ENCODE measurements at places on chromosomes 16 and 17.
A peak's percentile ranks its signal among the peaks of the same experiment; 100 is the strongest.

DNA sequence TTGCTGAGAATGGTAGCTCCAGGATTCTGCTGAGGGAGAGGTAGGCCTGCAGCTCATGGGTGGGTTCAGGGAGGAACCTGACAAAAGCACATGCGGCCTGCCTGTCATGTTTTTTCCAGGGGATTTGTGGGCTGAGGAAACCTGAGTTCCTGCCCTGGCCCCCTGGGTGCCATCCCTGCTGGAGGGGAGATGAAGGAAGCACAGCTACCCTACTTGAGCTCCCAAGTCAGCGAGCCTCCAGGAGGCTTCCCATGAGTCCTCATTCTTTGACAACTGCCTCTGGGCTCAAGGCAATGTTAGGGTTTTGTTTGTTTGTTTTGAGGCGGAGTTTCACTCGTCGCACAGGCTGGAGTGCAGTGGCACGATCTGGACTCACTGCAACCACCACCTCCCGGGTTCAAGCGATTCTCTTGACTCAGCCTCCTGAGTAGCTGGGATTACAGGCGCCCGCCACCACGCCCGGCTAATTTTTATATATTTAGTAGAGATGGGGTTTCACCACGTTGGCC, 12.1 kb upstream of the FLYWCH1 start:
- no peak for DNase-seq

GRCh38 chr16:69270395-69270794, 40.8 kb upstream of the VPS4A start:
- no peak for DNase-seq

- no peak for DNase-seq
These were observed 108.3 kb upstream of the ZNF750 start for GRCh38 chr17:82948081-82948511.

- DNase-seq: no peak
These were observed 3.1 kb upstream of the SKAP1 start for GRCh38 chr17:48432820-48433775.

DNA sequence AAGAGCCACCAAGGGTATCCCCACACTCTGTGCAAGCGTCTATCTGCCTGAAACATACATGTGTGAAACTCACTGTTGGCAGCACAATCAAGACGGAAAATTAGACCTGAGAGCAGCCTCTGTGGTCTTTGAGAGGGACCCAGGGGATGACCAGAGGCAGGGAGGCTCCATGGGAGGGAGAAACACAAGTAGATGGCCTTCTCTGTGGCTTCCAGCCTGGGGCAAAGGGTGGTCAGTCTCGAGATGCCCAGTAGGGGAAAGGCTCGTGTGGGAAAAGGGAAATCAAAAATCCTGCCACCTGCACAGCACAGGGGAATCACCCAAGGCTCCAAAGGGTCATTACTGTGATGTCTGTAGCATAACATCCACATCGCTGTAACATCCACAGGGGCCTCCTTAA, 823.3 kb downstream of the KCNJ18 start:
- peak; percentile 75 for DNase-seq

DNA sequence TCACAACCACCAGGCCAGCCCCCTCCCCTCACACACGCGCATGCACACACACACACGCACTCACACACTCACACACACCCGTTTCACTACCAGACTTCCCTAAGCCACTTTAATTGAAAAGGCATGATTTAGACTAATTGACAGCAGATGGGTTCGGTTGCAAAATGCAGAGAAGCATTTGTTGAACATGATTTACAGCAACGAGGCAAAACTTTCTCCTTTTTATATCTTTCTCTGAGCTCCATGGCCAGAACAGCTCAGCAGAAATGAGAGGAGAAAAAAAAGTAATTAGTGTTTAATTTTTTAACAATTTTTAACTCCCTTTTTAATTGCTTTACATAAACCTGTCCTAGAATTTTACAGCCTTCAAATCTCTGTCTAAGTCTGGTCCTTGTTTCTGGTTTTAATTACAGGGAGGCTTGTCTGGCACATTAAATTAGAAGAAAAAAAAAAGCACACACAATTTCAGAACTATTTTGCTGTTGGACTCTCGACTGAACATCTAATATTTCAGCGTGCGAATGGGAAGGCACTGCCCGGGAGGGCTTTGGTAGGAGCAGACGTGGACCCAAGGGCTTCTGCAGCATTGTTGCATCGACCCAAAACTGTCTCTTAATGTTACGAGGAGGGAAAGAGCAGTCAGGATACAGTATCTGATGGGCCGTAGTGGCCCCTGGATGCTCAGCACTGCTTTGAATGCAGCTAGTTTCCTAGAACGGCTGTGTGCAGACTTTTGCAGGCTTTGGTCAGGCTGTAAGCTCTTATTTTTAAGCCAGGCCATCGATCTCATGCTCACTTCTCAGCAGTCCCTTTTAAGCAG, 255.9 kb downstream of the SOX9 start:
- no peak for DNase-seq

DNA sequence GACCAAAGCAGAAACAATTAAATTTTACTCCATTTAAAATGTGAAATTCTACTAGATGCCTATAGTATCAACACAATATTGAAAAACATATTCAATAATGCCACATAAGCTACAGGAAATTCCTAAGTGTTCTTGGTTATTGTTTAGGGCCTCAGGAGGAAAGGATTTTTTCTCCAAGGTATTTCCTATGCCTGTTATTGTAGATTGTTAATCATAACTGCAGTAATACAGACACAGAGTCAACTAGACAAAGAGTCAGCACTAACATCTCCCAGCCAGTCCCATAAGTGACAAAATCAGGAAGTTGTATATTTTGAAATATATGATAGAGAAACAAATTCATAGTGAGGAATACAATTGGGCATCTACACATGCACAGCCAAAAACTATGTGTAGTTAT, 782.7 kb upstream of the KIF2B start:
- DNase-seq: no peak

DNA sequence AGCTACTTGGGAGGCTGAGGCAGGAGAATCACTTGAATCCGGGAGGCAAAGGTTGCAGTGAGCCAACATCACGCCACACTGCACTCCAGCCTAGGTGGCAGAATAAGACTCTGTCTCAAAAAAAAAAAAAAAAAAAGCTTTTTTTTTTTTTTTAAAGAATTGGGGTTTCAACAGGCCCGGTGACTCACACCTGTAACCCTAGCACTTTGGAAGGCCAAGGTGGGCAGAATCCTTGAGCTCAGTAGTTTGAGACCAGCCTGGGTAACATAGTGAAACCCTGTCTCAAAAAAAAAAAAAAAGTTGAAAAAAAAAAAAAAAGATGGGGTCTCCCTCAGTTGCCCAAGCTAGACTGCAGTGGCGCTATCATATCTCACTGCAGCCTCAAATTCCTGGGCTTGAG, 6.6 kb upstream of the HEXIM2 start:
- no peak for DNase-seq

- no peak for DNase-seq
These were observed 43.1 kb upstream of the MYH10 start for GRCh38 chr17:8673612-8674011.

DNA sequence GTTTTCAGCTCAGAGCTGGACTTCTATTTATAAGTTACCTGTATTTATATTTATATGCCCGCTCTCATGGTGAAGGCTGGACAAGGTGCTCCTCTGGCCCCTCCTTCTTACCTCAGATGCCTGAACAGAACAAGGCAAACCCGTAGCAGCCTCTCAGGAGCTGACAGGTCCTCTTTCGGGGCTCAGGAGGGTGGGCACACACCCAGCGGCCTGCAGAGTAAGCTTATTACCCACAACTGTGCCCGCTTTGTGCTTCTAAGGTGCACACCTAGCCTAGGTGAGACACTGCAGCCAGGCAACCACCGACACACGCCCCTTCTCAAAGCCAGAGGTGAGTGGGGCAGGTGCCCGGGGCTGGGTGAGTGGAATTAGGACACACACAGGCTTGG, 5.3 kb downstream of the NKIRAS2 start:
- no peak for DNase-seq

- DNase-seq: no peak
These were observed 8.3 kb downstream of the CBFA2T3 start for GRCh38 chr16:88968589-88969280.

DNA sequence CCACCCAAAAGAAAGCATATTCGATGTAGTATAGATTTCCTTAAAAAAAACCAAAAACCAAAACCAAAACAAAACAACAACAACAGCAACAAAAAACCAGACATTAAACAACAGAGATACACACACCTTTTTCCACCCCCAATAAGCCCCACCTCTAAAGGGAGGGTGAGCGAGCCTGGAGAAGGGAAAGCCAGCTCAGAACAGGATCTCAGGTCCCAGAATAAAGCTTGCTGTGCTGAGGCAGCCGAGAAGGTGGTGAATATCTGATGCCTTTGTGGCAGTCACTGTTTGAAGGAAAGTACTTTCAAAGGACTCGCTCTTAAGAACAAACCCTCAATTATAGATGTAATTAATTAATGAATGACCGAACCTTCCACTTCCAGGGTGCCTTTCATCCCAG, 470 bp downstream of the KRT23 start:
- DNase-seq: no peak

DNA sequence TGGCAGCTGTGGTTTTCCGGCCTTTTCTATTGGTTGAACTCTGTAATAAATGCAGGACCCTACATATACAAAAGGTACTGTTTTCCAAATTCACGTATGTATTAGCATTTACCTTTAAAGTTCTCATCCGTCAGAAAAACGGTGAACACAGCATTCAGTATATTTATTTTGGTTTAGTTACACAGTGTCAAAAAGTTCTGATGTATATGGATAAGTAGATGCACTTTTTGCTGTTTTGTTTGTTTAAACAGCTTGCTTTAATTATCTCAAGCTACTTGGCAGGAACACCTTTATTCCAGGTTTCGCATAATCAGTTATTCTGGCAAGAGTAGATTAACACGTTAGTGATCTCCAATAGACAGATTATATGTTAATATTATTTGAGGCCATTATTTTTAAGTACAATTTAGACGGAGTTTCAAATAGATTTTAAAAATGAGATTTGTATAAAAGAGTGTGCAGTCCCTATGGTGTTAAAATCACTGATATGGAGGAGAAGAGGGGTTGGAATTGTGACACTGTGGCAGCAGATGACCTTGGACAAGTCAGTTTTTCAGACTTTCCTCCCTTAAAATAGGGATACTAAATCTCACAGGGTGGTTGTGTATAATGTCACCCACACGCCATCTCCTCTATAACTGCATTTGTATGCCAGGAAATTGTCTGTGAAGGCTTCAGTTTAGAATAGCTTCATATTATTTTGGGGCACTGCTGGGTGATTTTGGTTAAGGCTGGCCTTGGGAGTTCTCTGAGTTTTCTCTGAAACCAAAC, 2.1 kb downstream of the HERPUD1 start:
- no peak for DNase-seq

DNA sequence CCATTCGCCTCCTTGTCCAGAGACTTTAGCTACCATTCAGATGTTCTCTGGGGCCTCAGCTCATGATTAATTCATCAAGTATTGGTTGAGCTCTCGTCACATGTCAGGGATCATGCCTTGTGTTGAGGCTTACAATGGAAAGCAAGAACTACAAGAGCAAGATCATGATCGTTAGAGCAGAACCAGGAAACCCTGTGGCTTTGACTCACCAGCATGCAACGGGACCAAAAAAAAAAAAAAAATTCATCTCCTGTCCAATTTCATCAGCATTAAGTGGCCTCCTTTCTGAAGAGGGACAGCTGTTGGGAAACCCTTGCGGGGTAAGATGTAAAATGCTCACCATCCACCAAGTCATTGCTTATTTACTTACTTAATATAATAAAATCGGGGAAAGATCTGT, 12.1 kb upstream of the USP10 start:
- DNase-seq: no peak

DNA sequence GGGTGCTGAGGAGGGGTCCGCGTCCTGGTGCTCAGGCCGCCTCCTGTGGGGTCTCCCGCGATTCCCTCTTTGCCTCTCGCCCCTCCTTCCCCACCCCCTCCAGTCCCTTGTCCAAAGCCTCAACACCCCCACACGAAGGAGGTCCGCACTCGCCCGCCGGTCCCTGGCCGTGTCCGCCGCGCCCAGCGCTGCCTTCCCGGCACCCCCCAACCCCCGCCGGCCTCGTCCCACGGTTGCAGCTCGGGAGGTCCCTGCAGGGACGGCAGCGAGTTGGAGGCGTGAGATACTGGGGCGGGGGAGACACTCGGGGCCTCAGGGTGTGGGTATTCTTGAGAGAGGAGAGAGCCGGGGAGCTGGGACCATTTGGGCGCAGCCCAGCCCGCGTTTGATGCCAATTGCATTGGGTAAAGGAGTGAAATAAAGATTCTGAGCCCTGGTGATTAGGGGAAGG, 468 bp downstream of the FLYWCH2 start:
- DNase-seq: no peak

GRCh38 chr16:87854907-87855683, 14.2 kb downstream of the SLC7A5 start:
- DNase-seq: no peak

DNA sequence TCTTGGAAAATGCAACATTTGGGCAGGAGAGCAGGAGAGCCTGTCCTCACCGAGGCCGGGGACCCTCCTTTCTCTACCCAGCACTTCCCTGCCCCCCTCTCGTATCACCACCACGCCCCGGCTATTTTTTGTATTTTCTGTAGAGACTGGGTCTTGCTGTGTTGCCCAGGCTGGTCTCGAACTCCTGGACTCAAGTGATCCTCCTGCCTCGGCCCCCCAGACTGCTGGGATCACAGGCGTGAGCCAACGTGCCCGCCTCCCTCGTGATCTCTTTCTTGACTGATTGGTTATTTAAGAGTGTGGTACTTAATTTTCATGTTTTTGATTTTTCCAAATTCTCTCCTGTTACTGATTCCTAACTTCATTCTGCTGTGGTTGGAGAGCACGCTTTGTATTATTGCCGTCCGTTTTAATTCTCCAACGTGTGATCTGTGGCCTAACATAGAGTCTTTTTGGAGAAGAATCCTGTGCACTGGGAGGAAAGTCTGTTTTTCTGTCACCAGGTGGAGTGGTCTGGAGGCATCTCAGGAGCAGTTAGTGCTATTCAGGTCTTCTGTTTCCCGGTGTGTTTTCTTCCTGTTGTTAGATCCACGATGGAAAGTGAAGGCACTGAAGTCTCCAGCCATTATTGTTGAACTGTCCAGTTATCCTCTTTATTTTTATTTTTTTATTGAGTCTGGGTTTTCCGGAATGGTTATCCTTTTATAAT, 40.4 kb downstream of the ZNF778 start:
- no peak for DNase-seq

DNA sequence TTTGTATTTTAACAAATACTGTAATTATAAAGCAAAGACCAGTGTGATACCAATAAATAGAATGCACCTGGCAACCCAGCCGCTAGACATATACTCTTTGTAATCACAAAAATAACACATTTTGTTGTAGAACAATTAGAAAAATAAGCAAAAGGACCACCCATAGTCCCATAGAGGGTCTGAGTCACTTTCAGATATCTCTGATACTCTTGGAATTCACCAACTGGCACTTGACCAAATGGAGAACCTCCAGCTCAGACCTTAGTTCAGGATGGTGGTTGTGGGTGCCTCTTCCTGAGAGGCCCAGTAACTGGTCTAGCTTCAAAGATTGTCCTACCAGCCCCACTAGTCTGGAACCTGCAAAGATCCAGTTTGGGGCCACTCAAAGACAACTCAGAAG, 789 bp upstream of the TERF2 start:
- no peak for DNase-seq

GRCh38 chr17:57908278-57908677, 46.9 kb downstream of the CUEDC1 start:
- no peak for DNase-seq

Data from vagina (tissue), 2 donors.